ENCODE measurements at places on chromosomes 3 and 15.

GRCh38 chr15:88403351-88403791 is 63.8 kb downstream of the MRPL46 start:
- DNase-seq = no peak

DNA sequence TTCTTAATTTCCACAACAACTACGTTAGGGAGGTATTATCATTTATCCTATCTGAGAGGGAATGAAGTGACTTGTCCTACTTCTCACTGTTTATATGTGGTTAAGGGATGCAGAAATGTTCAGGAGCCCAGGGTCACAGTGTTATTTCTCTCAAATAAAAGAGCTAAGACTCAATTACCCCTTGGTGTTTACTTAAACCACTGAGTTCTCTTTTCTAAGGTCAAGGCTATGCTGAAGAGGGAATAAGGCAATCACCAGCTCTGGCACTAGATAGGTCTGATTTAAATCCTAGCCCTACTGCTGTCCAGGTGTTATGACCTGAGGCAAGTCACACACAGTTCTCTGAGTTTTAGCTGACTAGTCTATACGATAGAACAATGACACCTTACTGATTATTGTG is 35.7 kb upstream of the BCL6 start:
- DNase-seq = no peak

GRCh38 chr3:111785034-111785433 is 74.0 kb upstream of the PHLDB2 start:
- no peak for DNase-seq

DNA sequence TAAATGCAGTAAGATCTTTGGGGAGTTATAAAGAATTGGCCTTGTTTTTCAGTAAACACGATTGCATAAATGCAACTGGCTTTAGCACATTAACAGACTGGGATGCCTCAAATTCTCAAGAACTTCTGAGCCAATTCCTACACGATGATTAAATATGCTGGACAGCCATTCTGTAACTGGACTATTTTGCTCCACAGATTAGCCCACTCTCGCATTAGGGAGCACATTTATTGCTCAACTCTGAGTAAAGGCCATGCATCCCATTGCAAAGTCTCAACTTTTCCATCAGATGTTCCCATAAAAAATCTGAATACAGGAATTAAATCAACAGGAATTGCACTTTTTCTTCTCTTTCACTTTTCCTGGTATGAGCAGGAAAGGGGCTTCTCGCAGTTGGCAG is 66.7 kb upstream of the PRICKLE2 start:
- DNase-seq = no peak

DNA sequence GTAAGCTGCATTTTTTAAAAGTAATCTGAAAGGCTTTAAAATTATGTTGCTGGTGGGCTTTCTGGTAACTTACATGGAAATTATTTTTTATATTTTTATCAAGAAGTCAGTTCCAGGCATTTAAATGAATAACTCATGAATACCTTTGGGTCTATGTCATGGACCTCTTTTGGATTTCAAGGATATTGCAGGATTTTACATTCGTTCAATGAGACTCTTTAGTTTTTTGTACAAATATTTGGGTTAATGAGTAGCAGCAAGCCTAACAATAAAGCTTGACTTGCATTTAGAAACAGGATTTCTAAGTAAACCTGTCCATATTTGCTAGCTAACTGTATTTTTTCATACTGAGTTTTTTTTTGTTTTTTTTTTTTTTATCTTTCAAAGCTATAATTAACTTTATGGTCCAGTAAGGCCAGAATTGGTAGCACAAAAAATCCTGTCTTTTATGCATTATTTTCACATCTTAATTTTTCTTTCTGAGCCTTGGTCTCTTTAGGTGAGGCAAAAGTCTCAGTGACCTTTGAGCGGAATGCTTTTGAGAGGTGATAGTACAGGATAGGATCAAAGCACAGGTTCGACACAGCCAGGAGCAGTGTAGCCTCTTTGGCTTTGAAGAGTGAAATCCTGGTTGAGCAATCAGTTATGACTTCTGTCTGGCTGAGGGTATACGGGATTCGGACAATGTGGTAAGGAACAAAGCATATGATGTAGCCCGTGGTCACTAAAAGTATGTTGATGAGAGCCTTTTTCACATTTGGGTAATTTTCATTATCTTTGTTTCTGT is 4.8 kb downstream of the GPR171 start:
- no peak for DNase-seq

DNA sequence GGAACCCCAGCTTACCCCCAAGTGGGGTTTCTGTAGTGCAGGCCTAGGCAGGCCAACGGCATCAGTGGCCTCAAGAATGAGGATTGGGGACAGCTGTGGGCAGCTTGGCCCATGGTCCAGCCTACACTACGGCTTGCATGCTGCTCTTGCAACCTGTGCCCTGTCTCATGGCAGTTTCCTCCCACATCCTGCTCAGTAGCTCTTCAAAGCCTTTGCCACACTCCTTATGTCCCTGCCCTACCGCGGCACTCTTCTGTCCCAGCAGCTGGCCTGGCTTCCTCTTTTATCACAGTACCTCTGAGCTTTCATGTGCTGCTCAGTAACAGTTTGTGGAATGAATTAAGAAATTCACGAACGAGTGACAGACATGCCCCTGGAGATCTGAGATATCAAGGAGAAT is 431.0 kb downstream of the EPHB1 start:
- DNase-seq = peak; percentile 59

- no peak for DNase-seq
Observed at GRCh38 chr15:63203451-63204090, 14.2 kb downstream of the RAB8B start.

DNA sequence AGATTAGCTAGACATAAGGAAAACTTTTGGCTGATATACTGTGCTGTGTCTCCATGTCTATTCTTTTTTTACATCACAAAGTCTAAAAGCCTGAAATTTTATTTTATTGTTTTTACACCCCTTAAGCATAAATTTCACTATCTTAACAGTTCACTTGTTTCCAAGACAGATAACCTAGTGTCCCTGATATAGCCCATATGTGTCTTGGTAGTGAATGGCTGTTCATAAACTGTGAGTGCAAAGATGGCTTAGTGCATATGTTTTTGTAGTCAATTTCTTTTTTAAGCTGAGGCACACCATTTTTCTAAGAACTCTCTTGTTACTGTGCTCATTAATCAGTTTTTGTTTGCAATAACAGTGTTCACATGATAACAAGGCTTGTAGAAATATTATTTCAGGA is 381.1 kb downstream of the OXSM start:
- no peak for DNase-seq

DNA sequence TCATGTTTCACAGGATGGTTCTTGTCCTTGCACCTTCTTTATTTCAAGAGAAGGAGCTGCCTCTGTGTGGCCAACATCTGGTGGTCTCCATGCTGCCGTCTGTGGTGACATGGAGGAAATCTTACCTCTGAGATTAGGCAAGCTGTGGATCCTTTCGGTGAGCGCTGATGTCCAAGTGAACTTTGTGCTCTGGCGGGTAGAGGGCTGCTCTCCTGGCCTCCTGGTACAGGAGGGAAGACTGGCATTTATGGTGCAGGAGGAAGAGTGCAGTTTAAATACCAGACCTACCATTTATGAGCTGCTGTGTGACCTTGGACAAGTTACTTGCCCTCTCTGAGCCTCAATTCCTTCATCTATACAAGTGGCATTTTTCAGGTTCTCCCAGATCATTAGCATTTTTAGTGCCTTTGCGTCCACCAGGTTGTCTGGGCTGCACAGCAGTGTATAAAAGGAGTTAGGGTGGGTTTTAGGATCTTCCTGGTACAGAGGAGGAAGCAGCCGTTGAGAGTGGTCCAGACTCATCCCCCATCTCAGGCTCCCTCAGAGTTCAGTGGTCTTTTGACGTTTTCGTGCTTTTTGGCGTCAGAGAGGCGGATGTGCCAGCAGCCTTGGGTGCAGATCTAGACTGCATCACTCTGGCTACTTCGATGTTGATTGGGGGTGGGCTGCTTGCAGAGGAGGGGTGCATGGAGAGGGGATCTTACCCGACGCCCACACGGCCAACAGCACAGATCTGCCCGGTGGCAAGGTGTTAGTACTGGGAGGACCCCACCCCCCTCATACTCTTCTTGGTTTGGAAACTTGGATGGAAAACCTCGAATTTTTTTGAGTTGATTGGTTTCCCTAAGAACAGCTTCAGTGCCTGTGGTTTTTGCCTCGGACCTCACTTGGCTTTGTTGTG is 162.2 kb downstream of the ITPR1 start:
- DNase-seq = no peak

DNA sequence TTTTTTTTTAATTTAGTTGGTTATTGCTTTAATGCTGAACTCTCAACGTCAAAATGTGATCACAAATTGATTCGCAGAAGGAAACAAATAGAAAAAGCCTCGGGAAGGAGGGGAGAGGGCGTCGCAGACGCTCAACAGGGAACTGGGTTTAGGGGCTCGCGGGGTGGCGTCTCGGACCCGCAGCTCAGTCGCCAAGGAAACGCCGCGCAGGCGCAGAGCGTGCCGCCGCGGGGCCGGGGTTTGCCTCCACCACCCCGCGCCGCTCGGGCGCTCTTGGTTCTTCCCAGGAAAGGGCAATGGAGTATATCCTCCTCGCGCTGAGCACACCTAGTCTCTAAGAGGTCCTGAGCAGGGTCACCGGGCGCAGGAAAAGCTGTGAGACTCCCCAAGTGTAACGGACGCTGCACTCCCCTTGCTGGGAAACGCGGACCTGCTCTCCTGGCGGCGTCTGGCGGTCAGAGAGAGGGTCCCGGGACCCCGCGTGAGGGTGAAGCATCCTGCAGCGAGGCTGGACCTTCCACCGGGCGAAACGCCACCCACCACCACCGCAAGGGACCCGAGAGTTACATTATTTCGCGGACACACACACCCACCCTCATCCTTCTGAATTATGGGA is 753 bp downstream of the PLCH1 start:
- peak; percentile 30 for DNase-seq

DNA sequence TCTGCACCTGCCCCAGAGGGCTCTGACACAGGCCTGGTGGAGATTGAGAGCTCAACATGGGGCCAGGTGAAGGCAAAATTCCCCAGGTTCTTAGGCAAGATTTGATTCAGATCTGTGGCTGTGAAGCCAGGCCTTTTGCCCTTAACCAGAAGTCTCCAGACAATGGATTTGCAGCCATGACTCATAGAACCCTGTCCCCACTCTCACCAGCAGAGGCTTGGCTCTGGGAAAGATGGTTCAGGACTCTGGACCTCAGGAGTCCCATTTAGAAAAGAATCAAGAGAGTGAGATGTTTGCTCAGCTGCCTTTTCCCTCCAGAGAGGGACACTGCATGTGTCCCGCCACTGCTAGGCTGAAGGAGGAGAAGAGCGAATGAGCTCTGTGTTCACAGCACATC is 361.4 kb upstream of the ICE2 start:
- no peak for DNase-seq

DNA sequence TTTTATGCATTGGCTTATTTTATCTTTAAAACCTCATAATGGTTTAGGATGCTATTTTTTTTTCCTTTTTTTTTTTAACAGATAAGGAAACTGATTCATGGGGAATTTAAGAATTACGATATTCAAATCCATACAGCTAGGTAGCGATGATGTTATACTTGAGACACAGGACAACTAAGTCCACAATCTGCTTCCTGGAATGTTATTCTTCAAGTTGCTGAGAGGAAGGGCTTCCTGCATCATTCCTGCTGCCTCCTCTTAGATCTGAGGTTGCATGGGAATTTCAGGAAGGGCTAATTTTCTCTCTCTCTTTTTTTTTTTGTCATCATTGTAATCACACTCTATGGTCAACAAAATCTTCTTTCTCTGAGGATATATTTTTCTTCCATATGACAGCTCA is 595.5 kb downstream of the GRM7 start:
- DNase-seq = no peak

GRCh38 chr3:112845772-112846171 is 892 bp downstream of the CD200R1L start:
- DNase-seq = no peak

DNA sequence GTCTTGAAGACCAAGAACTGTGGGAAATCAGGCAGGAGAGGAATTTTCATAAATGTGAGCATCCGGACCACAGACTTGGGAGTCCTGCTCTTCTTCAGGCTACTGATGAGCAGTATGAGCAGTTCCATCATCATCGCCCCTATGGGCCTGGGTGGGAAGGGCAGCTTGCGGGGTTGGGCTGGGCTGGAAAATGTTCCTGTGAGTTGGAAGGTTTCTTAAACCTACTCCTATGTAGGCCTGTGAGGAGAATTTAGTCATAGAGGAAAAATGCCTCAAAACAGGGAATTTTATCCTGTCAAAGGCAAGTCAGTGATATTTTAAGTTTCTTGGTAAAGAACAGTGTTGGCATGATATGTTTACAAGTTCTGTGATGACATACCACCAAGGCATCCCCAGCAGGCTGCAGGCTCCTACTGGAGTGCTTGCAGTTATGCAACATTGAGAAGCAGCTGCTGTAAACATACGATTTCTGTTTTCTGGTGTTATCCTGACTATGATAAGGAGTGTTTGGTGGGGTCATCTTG is 10.3 kb downstream of the MASP1 start:
- no peak for DNase-seq

GRCh38 chr15:71496336-71496955 is 313.9 kb upstream of the NR2E3 start:
- no peak for DNase-seq

DNA sequence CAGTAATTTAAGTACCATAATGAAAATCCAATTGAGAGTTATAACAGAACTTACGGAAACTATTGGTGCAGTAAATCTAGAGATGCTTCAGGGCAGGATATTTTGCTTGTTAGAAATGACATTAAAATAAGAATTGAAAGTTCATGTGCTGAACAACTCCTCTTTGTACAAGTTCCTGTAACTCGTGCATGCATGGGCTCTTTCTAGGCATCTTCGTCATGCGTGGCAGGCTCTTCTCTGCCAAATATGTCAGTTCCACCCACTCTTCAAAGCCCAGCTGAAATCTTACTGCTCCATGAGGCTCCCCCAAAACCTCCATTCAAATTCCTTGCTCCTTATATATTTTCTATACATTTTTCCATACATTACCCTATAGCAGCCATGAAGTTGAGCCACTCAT is 48.7 kb downstream of the FBN1 start:
- DNase-seq = no peak

DNA sequence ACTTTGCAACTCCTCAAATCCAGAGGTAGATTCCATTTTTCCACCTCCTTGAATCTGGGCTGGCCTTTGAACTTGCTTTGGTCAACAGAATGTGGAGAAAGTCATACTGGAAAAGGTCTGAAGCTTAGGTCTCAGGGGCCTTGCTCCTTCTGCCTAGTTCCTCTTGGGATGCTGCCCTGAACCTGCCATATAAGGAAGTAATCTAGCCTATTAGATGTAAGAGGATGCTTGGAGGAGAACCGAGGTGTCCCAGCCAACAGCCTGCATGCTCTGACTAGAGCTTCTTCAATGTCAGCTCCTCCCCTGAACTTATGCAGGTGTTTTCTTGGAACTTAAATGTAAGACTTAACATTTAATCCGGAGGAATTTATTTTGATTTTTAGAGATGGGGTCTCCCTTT is 2.0 kb upstream of the TMED3 start:
- no peak for DNase-seq

DNA sequence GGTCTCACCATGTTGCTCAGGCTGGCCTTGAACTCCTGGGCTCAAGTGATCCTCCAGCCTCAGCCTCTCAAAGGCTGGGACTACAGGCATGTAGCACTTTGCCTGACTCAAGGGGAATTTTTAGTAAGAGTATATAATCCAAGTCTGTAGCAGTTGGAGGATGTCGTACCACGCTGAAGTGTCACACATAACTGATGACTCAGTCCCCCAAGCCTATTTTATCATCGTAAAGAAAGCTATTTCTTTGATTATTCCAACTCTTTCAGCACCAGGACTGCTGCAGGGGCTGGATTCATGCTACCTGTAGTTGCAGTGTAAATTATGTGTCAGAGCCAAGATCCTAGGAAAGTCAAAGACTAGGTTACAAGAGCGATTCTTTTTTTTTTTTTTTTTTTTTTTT is 1.4 kb upstream of the PRKCI start:
- no peak for DNase-seq
